ENCODE measurements at places on chromosomes 3 and 15.
A peak's percentile ranks its signal among the peaks of the same experiment; 100 is the strongest.

GRCh38 chr3:47645551-47645950 lies 66.9 kb upstream of the CSPG5 start:
- no peaks in the 10 kb centered on the region for H3K4me1 ChIP-seq
- H3K36me3 ChIP-seq = peaks cover 55% of the 10 kb centered on the region
- H3K4me3 ChIP-seq = no peak overlapping the region
- no peaks in the 10 kb centered on the region for H3K27me3 ChIP-seq
- DNase-seq = no peak

- no peak within 1 kb of the TSS for H3K27ac ChIP-seq
- peaks cover 19% of the 10 kb centered on the region for H3K36me3 ChIP-seq
- H3K4me1 ChIP-seq = no peaks in the 10 kb centered on the region
- H3K4me3 ChIP-seq = peak within 1 kb of the TSS; percentile 94
- no peaks in the 10 kb centered on the region for H3K27me3 ChIP-seq
- DNase-seq = peak; percentile 64
Measured at GRCh38 chr3:63863150-63864007, at the start of the genes ATXN7 and THOC7. ATXN7 (plus strand) TSS chr3:63863867; CDS start chr3:63912599, 48,732 bp downstream. THOC7 (minus strand) TSS chr3:63863805; CDS start chr3:63863790, 15 bp downstream.

GRCh38 chr3:135349254-135349948 lies 554.3 kb downstream of the EPHB1 start:
- no peak for DNase-seq
- H3K4me3 ChIP-seq = no peak overlapping the region
- no peak overlapping the region for H3K27ac ChIP-seq
- peaks cover 3% of the 10 kb centered on the region for H3K36me3 ChIP-seq

DNA sequence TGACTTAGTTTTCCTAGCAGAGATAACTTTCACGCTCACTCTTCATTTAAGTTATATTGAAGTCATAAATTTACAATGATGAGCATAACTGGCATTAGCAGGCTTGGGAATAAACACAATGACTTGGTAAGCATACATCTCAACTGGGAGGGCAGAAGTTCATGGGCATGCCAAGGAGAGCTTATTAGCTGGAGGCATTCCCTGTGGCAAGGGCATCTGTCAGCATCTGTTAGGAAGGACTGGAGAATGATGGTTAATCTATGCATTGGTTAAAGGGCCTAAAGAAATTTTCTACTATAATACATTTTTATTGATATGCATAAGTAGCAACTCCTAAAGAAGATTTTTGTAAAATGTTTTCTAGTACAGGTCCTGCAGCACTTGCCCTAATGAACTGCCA lies 52.4 kb downstream of the NEK11 start:
- peaks cover 7% of the 10 kb centered on the region for H3K4me1 ChIP-seq
- DNase-seq = no peak
- H3K27ac ChIP-seq = no peak overlapping the region
- no peaks in the 10 kb centered on the region for H3K36me3 ChIP-seq
- H3K27me3 ChIP-seq = no peaks in the 10 kb centered on the region

DNA sequence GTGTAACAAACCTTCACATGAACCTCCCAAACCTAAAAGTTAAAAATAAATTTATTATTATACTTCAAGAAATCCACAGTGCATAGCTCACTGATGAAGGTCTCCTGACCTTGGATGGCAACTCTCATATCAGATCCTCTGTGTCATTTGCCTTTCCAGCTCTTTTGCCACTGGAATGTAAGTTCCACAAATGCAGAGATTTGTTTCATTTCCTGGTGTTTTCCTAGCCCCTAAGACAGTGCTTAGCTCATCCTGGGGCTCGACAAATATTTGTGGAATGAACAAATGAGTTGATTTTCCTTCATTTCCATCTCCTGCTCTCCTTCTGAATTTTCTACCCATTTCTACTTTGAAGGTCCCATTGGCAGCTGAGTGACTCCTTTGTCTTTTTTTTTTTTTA lies 56.0 kb downstream of the FRMD4B start:
- H3K4me1 ChIP-seq = no peaks in the 10 kb centered on the region
- H3K27ac ChIP-seq = no peak overlapping the region
- H3K27me3 ChIP-seq = no peaks in the 10 kb centered on the region
- no peaks in the 10 kb centered on the region for H3K36me3 ChIP-seq

DNA sequence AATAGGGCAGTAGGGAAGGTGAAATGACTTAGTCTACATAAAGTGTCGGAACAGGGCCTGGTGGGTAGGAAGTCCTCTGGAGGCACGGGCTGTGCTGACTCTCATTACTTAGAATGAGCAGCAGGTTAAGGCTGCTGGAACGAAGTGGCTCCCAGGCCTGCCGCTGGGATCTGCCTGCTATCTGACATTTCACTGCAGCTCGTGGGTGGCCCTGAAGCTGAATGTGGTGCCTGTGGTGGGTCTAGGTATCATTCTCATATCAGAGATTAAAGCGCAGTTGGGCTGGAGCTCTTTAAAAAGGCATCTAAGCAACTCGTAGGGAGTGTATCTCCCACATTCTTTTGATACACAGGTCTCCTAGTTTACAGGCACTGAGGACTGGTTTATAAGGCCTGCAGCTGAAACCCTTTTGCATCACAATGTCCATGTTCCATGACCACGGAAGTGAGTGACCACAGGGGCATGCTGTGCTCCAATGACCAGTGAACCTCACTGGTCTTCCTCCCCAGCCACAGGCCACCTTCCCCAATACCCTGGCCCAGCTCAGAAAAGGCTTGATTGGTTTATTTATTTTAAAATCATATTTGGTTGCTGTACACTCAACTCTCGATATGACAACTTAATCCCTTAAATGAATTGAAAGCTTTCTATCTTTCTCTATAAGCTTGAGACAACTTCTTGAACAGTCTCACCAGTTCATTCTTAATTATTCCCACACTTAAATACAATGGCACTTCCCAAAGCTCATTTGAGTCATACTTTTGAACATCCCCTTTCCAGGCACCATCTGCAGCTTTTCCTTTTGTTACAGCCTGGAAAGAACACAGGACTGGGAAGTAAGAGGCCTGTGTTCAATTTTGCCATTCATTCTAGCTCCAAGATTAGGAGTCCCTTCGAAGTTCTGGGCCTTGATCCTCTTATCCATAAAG lies 19.0 kb downstream of the ADAMTS9 start:
- H3K4me1 ChIP-seq = no peaks in the 10 kb centered on the region
- H3K36me3 ChIP-seq = no peaks in the 10 kb centered on the region
- no peak for DNase-seq
- H3K4me3 ChIP-seq = no peak overlapping the region

DNA sequence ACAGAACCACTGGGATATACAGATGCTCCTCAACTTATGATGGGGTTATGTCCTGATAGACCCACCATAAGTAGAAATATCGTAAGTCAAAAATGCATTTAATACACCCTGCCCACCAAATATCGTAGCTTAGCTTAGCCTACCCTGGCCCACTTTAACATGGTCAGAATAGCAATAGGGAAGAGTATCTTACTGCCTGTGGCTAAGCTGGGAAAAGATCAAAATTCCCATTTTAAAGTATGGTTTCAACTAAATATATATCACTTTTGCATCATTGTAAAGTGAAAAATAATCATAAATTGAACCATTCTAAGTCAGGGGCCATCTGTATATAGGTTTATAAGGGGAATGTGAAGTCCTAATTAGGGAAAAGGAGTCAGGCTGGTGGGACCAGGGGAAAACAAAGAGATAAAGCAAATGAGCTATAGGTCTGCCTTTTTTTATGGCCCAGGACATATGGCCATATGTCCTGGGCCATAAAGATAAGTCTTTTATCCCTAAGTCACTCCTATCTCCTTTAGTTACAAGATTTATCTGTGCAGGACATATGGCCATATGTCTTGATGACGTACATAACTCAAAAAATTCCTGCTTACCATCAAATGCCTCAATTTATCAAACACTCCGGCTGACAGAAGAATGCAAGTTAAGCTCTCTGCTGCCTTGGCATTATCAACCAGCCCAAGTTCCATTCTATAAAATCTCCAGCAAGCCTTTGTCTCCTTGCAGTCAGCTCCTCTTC lies 11.2 kb downstream of the RTP3 start:
- no peak overlapping the region for H3K27ac ChIP-seq
- no peak for DNase-seq
- H3K27me3 ChIP-seq = no peaks in the 10 kb centered on the region
- H3K4me3 ChIP-seq = no peak overlapping the region

DNA sequence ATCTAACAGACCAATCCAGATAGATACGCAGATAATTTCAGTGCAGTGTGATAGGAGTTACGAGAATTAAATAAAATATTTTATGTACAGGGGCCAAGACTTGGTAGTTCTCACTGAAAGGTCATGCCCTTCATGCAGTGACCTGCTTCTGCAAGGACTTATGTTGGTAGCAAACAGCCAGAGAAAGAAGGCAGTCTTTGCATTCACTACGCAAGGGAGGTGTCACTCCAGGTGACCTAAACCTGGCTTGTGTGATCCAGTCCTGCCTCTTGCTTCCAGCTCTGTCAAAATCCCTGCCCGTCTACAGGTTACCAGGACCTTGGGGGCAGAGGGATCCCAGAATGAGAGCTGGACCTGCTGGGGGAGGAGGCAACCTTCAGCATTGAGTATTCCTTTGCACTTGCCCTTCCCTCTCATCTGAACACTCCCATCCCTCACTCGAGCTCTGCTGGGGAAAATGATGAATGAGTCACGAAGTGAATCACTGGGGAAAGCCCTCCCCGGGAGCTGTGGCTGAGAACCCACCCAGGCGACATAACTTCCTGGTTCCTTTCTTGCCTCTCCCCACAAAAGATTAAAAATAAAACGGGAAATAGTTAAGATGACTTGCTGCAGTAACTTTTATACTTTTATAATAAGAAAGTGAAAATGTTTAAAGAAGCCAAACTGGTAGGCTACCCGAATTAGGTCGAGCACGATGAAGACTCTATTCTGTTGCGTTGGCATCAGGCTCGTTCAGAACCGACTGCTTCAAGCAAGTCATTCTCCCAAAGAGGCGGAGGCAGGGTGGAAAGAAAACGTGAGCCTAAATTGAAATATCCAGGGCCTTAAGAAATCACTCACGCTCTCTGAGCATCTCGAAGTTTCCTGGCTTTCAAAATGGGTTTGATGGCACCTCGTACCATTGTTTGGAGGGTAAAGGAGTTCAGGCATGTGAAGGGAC lies 216.1 kb downstream of the SLCO3A1 start:
- peaks cover 2% of the 10 kb centered on the region for H3K4me1 ChIP-seq
- no peaks in the 10 kb centered on the region for H3K27me3 ChIP-seq
- no peaks in the 10 kb centered on the region for H3K36me3 ChIP-seq

DNA sequence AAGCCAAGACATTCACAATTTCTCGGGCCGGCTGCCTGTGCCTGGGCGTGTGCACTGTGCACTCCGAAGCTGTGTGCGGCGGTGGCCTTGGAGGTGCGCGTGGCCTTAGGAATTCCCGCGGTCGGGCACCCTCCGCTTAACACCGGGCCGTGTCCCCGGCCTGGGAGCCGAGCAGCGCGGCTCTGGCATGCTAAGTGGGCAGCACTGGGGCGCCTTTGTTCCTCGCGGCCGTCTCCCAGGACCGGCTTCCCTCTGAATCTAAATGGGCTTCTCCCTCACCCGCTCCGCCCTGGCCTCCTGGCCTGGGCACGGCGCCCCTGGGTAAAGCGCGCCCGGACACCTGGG lies 498 bp upstream of the ARNT2 start:
- no peaks in the 10 kb centered on the region for H3K36me3 ChIP-seq
- DNase-seq = peak; percentile 50
- no peaks in the 10 kb centered on the region for H3K4me1 ChIP-seq
- peaks cover 4% of the 10 kb centered on the region for H3K27me3 ChIP-seq
- no peak overlapping the region for H3K27ac ChIP-seq

DNA sequence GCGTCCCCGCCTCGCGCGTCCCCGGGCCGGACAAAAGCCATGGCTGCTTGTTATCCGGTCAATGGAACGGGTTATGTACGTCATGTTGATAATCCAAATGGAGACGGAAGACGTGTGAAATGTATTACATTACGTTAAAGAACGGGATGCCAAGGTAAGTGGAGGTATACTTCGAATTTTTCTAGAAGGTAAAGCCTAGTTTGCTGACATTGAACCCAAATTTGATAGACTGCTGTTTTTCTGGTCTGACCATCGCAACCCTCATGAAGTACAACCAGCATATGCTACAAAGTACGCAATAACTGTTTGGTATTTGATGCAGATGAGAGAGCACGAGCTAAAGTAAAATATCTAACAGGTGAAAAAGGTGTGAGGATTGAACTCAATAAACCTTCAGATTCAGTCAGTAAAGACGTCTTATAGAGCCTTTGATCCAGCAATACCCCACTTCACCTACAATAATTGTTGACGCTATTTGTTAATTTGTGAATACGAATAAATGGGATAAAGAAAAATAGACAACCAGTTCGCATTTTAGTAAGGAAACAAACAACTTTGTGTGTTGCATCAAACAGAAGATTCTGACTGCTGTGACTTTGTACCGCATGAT lies 19.8 kb downstream of the WDR73 start:
- no peak overlapping the region for H3K27ac ChIP-seq
- H3K4me3 ChIP-seq = peak overlapping the region; percentile 63
- peaks cover 11% of the 10 kb centered on the region for H3K36me3 ChIP-seq
- peaks cover 15% of the 10 kb centered on the region for H3K4me1 ChIP-seq
- no peak for DNase-seq

DNA sequence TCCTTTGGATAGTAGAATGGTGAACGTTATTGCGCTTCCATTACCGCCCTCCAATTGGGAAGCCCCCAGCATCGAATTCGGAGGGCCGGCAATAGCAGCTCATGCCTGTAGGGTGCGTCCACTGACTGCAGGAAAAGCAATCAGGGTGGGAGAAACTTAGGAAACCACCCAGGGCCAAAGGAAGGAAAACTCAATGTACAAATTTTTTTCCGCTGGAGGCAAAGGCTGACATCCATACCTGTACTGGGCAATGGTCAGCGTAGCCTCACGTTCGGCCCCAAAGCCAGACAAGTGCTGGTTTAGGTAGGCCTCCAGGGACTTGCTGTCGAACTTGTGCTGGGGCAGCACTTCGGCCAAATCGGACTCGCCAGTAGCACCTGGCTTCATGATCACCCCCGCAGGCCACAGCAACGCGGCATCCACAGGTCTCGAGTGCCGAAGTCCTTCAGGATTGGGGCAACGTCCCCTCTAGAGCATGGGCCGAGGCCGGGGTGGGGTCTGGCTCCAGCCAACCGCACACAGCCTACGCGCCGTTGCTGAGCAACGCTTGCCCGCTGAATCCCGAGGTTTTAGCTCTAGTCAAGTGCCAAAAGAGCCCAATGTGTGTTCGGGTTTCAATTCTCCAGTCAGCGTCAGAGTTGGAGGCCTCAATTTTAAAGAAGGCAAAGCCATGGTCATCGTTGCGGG lies at the start of gene ACAD11:
TSS of gene ACAD11 (minus strand) at position 445 of the 687 bp plus-strand sequence. CDS start at position 387, 58 bp downstream.
- no peak within 1 kb of the TSS for H3K27ac ChIP-seq
- H3K4me3 ChIP-seq = peak within 1 kb of the TSS; percentile 95
- no peaks in the 10 kb centered on the region for H3K27me3 ChIP-seq
- no peaks in the 10 kb centered on the region for H3K36me3 ChIP-seq
- DNase-seq = peak; percentile 76

GRCh38 chr15:100573526-100573925 lies 28.5 kb downstream of the LINS1 start:
- no peaks in the 10 kb centered on the region for H3K27me3 ChIP-seq
- no peak overlapping the region for H3K27ac ChIP-seq
- peaks cover 16% of the 10 kb centered on the region for H3K36me3 ChIP-seq
- no peaks in the 10 kb centered on the region for H3K4me1 ChIP-seq

GRCh38 chr3:171282041-171282440 lies 178.2 kb downstream of the TNIK start:
- H3K27me3 ChIP-seq = no peaks in the 10 kb centered on the region
- peaks cover 3% of the 10 kb centered on the region for H3K4me1 ChIP-seq
- no peaks in the 10 kb centered on the region for H3K36me3 ChIP-seq
- no peak for DNase-seq
- H3K27ac ChIP-seq = no peak overlapping the region

- H3K27ac ChIP-seq = no peak overlapping the region
- H3K4me1 ChIP-seq = peaks cover 3% of the 10 kb centered on the region
- H3K36me3 ChIP-seq = no peaks in the 10 kb centered on the region
Measured at GRCh38 chr15:58522391-58522790, 90.6 kb downstream of the LIPC start.

GRCh38 chr15:99071091-99071680 lies 33.7 kb upstream of the SYNM start:
- H3K27ac ChIP-seq = no peak overlapping the region
- no peaks in the 10 kb centered on the region for H3K27me3 ChIP-seq
- no peak overlapping the region for H3K4me3 ChIP-seq
- H3K36me3 ChIP-seq = no peaks in the 10 kb centered on the region
- no peaks in the 10 kb centered on the region for H3K4me1 ChIP-seq
